ENCODE measurements at places on chromosomes 11 and 22.
A peak's percentile ranks its signal among the peaks of the same experiment; 100 is the strongest.

- DNase-seq = no peak
Observed at GRCh38 chr11:6692128-6692527, 9.0 kb upstream of the MRPL17 start.

DNA sequence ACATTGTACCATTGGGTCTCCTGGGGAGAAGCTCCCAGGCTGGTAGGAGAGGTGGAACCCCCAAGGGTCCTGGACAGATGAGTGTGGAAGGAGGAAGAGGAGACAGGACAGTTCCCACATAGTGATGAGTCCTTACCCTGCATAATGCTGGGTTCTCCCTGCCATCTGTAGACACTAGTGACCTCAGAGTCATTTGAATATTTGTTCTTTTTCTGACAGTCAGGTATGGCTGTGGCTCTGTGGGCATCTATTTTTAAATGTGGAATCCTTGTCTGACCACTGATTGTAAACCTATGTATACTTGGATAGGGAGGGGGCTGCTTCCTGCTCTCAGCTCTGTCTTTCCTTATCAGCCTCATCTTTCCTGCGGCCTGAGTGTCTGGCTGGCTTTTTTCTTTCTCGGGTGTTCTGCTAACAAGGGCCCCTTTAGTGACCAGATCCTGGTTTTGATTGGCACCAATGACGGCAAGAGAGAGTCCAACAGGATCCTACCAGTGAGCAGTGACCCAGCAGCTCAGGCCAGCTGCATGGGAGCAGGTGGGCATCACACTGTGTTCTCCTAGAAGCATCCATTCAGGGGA, 2.6 kb upstream of the SLC5A1 start:
- DNase-seq = no peak

- DNase-seq = no peak
Observed at GRCh38 chr11:128643661-128644317, 50.1 kb upstream of the FLI1 start.

GRCh38 chr11:88359541-88359940, 22.0 kb upstream of the CTSC start:
- peak; percentile 62 for DNase-seq

GRCh38 chr11:126992804-126993111, 7.8 kb downstream of the KIRREL3 start:
- DNase-seq = no peak

GRCh38 chr22:31248965-31249958, 37.2 kb downstream of the LIMK2 start:
- DNase-seq = no peak

DNA sequence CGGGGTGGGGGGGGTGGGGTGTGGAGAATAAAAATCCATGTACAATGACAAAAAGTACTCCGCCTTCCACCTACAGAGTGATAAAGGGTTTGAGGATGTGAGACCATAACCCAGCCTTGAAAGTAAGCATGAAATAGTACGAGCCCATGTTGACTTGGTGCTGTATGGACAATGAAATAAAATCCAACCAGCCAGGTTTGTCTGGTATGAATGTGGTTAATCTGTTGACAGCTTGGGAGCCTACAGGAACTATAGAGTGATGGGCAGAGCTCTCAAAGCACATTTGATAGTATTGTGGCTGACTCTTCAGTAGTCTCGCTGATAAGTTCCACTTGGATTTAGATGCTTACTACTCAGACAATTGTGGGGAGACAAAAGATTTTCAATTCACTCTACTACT, 48.8 kb upstream of the CD44 start:
- no peak for DNase-seq

DNA sequence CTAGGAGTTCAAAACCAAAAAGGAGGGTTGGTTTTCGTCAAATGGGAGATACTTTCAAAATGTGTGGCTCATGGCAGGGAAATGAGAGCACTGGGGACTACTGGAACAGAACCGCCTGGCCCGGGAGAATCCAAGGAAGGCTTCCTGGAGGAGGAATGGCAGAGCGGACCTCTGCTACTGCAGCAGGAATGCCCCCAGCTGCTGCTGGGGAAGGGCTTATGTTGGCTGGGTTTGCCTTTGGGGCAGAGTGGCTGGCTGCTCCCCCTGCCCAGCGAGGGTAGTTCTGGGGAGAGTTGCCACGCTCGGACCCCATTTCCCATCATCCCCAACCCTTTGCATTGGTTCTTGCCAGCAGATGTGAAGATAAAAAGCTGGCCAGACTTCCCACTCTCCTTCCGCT, 10.6 kb upstream of the APOBEC3A start:
- no peak for DNase-seq

DNA sequence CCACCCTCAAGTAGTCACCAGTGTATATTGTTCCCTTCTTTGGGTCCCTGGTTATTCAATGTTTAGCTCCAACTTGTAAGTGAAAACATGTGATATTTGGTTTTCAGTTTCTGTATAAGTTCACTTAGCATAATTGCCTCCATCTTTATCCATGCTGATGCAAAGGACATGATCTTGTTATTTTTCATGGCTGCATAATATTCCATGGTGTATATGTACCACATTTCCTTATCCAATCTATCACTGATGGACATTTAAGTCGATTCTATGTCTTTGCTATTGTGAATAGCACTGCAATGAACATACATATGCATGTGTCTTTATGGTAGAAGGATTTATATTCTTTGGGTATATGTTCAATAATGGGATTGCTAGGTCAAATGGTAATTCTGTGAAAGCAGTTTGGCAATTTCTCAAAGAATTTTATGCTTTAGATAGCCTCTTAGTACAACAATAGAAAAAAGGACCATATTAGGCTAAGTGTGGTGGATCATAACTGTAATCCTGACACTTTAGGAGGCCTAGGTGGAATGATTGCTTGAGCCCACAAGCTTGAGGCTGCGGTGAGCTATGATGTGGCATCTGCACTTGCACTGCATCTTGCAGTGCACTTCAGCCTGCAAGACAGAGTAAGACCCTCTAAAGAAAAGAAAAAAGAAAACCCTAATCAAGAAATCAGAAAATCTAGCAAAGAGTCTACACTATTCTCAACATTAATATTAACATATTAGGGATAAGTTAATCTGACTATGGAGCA, 468.5 kb upstream of the FAT3 start:
- no peak for DNase-seq

GRCh38 chr11:35735903-35736302, 73.3 kb downstream of the TRIM44 start:
- DNase-seq = no peak

GRCh38 chr11:134414766-134415765, 3.0 kb upstream of the B3GAT1 start:
- no peak for DNase-seq

DNA sequence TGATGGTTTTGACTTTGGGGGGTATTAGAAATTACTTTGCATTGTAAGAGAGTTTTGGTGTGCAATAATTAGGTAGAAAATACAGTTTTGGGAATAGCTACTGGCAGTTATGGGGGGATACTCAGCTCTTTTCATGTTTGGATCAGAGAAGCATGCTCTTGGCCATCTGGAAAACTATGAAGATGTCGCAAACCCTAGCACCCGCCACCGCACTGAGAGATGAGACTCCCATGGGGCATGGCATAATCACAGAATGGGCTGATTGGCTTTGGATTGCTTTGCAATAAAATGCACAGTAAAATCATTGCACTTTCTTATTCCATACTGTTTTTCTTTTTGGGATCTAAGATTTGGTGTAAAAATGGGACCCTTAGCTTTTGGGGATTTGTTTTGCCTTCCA, 43.5 kb upstream of the SLC5A12 start:
- DNase-seq = no peak

- DNase-seq = no peak
Observed at GRCh38 chr11:78063440-78064181, at the start of gene THRSP. TSS of gene THRSP (plus strand) at chr11:78063861. CDS start at chr11:78063882, 21 bp downstream.

DNA sequence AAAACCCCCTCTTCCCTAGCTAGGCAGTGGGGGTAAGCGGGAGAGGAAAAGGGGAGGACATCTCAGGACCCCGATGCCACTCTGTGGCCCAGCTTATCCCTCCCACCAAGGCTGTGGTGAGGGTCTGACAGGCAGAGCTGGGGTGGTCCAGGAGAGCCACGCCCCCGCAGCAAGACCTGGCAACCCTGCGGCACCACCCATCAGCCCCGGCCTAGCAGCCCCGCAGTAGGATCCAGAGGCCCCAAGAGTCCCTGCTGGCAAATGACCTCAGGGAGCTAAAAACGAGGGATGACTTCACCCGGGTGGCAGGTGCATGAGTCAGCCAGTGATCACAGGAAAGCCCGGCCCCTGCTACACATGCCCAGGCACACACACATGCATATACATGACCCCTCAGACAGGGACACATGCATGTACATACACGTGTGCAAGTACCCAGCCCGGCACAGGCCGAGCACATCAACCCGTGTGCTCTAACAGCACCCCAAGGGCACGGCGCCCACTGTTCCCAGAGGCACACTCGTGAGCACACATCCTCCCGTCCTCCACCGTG, 32.3 kb downstream of the ARVCF start:
- DNase-seq = no peak

- no peak for DNase-seq
Observed at GRCh38 chr22:28541137-28541536, 138.5 kb downstream of the TTC28 start.

DNA sequence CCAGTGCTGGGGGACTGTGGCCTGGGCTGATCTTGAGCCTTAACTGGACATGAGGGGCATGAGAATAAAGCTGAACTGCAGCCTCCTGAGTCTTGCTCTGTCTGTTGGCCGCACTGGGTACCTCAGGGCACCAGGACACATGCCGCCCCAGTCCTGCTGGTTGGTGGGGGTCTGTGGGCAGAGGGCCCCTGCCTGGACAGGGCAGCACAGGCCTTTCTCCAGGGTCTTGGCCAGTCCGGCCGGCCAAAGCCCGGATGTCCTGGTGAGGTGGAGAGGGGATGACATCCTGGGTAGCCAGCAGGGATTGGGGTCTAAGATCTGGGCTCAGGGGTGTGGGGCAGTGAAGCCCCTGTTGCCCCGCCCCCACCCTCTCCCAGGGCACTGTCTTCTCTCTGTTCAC, 1.5 kb upstream of the RPS6KA4 start:
- DNase-seq = no peak

- no peak for DNase-seq
Observed at GRCh38 chr11:126083829-126084607, 21.4 kb upstream of the CDON start.

DNA sequence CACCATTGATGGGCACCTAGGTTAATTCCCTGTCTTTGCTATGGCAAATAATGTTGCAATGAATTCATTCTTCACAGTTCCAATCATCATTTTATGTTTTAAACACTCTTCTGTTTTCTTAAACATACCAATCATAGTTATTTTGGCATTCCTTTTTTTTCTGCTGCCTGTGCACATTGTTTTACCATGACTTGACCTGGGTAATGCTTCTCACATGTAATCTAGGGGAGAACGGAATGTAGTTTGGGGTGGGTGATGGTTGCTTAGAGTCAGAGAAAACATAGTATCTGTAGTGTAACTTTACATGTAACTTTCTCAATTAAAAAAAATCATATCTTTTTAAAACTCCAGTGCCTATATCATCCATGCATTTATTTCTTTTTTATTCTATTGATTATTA, 1945.3 kb upstream of the RAG2 start:
- DNase-seq = no peak

DNA sequence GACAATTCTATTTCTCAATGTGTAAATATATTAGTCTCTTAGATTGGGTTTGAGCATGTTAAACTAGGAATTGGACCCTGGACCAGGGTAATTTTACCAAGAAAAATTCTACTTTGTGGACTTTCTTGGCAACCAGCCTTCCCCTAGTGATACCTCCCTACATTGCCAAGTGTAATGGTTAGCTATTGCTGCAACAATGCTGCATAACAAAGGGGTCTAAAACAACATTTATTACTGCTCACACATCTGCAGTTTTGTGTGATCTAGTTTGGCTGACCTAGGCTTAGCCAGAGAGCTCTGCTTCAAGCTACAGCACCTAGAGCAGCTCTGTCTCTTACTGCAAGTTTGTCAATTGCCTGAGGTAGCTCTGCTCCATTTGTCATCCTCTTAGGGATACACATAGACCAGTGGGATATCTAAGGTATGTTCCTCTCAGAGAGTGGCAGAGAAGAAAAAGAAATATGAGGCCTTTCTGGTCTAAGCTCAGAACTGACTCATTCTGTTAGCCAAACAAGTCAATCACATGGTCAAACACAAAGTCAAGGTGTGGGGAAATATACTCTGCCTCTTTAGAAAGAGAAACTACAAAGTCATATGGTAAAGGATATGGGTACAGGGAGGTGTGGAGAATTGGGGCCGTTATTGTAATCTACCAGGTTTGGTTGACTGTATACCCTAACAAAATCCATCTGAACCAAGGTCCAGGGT, 2.0 kb upstream of the LAYN start:
- no peak for DNase-seq

GRCh38 chr22:17260298-17260697, 41.1 kb upstream of the ADA2 start:
- DNase-seq = no peak

DNA sequence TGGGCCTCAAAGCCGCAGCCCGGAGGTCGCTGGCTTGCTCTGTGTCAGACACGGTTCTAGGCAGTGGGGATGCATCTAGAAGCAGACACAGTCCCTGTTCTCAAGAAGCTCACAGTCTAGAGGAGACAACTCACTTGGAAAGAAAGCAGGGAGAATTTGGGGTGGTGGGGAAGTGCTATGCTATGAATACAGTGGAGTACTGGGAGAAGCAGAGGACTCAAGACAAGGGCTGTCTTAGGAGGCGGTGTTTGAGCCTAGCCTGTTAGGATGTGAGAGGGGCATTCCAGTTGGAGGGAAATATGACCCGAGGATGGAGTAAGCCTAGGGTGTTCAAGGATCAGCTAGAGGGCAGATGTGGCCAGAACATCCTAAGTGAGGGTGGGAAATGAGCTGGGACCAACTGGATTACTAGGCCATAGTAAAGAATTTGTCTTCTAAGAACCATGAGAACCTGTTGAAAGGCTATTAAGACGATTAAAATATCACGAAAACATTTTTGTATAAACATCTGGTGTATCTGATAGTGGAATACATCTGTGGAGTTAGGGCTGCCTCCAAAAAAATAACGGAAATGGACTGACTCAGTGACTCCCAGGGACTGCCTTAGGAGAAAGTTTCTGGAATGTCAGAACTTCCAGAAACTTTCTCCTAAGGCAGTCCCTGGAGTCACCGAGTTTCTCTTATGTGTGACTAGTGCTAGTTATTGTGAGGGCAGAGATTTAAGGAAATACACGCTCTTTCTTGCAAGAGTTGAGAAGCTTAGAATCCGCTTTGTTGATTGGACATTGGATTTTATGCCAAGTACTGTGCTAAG, 1.1 kb upstream of the PITPNB start:
- DNase-seq = peak; percentile 9

- DNase-seq = no peak
Observed at GRCh38 chr11:111733016-111733415, 33.2 kb downstream of the PPP2R1B start.

GRCh38 chr11:130476200-130476921, 27.9 kb downstream of the ADAMTS15 start:
- no peak for DNase-seq
